T-helper 17 cell (primary cell): ENCODE measurements at places on chromosomes 1 and 21. TPM values are rescaled to one million over a fixed set of nuclear protein-coding genes. Genes with fewer than 3 reads are reported as not detected.

DNA sequence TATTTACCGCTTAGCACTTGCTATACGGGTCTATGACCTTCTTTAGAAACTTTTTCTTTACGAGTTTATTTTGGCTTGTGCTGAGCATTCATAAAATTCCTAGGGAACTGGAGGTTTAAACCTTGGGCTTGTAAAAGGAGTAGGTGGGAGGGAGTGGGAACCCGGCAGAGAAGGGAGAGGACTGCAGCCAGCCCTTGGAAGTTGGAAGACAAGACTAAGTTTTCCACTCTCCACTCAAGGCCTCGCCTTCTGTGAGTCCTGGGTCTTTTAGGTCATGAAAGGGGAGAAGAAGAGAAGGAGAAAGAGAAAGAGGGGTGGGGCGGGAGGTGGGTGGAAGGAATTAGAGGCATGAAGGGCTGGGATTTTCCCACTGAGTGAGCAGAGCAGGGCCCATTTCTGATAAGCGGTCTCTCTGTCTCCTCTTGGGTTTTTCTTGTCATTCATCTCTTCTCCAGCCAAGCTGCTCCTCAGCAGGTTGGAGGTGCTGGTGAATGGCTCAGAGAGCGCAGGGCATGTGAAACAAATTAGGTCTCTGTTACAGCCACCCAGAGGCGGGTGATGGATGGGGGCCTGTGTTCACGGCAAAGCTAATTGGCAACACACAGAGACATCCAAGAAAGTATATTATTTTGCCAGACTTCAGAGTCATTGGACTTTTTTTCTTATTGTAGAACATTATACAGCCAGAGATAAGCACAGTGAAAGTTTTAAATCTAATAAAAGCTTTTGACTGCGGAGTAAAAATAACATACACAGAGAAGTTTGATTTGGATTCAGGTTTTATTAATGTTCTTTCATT lies 247.3 kb downstream of the FOXD2 start:
- DNase-seq, result no peak

The HAO2 gene
- not detected for total RNA-seq

DNA sequence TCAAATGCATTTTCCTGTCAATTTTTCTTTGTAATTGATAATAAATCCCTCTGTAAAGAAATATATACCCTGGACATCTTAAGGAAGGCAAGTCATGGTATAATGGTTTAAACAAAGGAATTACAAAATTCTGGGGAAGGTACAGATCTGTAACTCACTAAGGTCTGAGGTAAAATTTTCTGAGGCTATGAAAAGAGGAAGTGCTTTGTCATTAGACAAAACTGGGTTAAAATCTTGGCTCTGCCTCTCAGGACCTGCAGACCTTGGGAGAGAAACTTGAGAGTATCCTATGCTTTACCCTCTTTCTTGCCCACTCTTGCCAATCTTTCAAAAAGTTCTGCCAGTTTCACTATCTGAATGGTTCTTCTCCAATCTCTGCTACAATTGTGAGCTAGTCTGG lies 26.8 kb upstream of the BEND5 start:
- no peak for DNase-seq

The IFNLR1 gene
- total RNA-seq, result 1.3 TPM

- DNase-seq, result no peak
Observed at GRCh38 chr1:208807446-208808127, 563.4 kb upstream of the PLXNA2 start.

GRCh38 chr1:43067977-43068751 lies 103.9 kb downstream of the EBNA1BP2 start:
- DNase-seq, result no peak

The CYB5RL gene
- 2.9 TPM for total RNA-seq

- no peak for DNase-seq
Observed at GRCh38 chr1:7331926-7332535, 439.1 kb upstream of the VAMP3 start.

- DNase-seq, result peak; percentile 85
Observed at GRCh38 chr1:53946252-53947171, at the start of gene LRRC42. Gene LRRC42 (plus strand): TSS chr1:53946350. CDS start chr1:53952000, 5,650 bp downstream.

DNA sequence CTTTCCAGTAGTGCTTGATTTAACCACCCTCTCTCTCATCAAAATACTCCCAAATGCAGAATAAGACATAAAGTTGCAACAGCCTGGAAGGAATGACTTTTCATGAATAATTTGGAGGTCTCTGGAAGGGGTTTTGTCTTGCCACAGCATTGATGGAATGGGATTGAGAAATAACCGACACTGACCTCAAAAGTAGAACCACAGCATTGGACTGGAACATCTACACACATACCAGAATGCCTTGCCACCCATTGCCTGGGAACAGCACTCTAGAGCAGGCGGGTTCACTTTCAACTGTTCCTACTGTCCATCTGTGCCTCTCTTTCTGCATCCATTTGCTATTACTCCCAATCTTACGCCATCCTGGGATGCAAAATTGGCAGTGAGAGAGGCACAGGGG lies 149.1 kb upstream of the USP24 start:
- no peak for DNase-seq

DNA sequence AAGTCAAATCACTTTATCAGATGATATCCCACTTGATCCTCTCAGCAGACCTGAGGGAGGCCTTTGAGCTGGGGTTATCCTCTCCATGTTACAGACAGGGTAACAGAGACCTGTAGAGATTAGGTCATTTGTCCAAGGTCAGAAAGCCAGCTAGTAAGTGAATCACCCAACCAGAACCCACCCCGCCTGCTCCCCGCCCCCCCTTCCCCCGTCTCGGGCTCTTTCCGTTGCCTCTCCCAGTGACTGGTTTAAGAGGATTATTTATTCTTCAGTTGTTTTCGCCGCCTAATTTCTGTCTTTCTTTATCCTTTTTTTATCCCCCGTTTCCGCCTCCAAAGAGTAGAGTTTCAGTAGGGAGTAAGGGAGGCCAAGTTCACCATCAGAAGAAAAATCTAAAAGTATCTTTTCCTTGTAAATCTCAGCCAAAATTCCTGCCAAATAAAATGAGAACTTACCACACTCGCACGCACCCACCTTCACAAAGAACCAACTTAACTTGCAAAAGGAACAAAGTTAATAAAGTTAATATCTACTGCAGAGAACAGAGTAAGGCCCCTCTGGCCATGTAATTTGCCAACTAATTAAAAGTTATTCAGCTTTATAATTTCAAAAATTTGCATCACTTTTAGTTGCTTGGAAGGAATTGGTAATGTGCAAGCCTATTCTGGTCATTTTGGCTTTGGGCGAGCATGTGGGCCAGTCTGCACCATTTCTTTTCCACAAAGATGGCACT lies 76.8 kb upstream of the TRABD2B start:
- no peak for DNase-seq

GRCh38 chr1:163876546-163876945 lies 554.8 kb downstream of the NUF2 start:
- DNase-seq, result no peak

The UBASH3A gene
- 49.5 TPM for total RNA-seq
